ENCODE measurements at places on chromosomes 4 and X. TPM values are rescaled to one million over a fixed set of nuclear protein-coding genes. Genes with fewer than 3 reads are reported as not detected.

SOWAHB gene
- total RNA-seq: not detected

SHISA3 gene
- 0.80 TPM for total RNA-seq

SPANXA1 gene
- not detected for total RNA-seq

DNA sequence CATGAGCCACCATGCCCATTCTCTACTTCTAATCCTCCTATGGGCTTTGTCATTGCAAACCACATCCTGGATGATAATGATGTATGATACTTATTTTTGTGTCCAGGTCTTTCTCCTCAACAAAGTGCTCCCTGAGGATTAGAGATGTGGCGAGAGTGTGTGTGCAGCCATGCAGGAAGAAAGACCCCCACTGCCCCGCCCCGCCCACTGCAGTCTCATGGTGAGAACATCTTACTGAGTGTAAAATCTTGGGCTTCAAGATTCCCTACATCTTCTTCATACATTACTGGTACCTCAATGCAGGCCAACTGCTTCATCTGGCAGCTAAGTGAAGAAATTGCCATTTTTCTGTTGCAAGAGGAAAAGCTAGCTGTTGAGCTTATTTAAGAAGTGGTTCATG, 25.9 kb upstream of the MAP3K15 start:
- DNase-seq: no peak

DNA sequence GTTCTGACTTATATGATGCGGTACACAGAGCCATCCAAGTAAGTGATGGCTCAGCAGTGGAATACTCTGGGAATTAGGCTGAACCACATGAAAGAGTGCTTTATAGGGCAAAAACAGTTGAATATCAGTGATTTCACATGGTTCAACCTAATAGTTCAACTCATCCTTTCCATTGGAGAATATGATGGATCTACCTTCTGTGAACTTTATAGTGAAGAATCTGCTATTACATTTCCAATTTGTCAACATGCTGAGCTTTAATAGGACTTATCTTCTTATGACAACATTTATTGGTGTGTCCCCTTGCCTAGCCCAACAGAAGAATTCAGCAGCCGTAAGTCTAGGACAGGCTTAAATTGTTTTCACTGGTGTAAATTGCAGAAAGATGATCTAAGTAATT, 15.4 kb upstream of the AFP start:
- DNase-seq: no peak

DNA sequence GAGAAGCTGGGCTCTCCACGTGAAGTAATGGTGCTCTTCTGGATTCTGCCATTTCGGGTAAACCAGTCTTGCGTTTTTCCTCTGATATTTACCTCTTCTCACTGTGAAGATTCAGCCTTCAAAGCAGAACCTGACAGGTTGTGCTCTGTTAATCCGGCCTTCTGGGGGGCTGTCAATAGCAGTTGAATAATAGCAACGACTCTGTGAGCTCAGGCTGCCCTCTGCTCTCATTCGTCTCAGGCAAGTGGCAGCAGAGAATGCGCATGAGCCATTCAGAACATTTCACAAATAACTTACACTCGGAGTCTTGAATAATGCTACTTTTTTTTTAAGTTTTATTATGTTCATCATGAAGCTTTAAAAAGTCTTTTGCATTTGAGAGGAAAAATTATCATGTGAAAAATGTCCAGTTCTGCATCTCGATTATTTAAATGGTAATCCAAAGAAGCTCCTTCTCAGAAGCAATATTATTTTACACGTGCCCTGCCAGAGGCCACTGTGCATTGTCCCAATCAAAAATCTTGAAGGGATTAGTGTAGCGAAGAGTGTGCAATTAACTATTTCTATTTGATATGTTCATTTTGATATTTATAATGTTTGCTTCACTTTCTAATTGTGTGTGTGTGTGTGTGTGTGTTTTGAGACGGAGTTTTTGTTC, 354.2 kb upstream of the FAT1 start:
- no peak for DNase-seq

DNA sequence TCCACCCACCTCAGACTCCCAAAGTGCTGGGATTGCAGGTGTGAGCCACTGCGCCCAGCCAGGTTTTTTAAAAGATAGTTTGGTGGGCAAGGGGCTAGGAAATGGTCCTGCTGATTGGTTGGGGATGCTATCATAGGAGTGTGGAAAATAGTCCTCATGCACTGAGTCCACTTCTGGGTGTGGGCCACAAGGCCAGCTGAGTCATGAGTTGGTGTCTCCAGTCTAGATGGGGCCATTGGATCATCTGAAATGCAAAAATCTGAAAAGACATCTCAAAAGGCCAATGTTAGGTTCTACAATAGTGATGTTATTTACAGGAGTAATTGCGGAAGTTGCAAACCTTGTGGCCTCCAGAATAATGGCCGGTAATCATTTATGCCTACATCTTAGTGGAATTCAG, 221.1 kb downstream of the ZNF674 start:
- no peak for DNase-seq

GRCh38 chrX:14872355-14872754, 514 bp downstream of the FANCB start:
- no peak for DNase-seq

DNA sequence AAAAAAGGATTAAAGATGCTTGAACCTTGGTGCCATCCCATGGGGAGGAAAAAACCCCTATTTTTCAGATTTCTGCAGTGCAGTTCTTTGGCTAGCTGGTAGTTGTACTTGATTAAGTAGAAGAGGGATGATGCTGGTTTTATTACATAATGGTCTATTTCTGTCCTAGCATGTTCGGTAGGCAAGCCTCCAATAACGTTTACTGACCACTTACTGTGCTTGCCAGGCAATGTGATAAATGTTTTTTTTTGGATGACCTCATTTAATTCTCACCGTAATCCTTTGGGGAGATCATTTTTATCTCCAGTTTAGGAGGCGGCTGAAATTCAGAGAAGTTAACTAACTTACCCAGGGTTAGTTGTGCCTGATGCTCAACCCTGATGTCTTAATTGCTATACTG, 92.1 kb upstream of the RPA4 start:
- no peak for DNase-seq

DNA sequence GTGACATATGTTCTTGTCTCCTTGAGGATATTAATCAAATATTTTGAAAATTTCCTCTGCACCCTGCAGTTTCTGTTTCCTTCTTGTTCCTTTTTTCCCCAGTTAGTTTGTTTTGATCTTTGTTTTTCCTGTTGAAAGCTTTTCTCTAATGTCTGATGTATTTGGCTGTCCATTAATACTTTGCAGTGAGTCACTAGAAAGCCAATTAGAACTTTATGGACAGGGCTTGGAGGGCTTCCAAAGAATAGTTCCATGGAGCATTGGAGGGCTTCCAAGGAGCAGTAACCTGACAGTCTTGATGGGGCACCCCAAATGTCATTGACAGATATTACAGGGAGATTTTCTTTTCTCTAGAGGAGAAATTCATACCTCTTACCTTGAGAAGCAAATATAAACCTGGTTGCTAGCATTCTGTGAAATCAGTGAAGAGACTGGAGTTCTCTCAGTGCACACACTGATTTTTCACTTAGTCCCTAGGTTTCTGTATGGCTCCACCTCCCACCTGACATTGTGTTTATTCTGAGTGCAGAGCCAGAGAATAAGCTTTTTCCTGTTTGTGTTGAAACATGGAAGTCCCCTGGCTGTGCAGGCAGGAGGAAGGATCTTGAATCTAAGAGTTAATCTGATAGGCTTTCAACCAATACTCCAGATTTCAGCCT, 26.5 kb downstream of the SPARCL1 start:
- DNase-seq: no peak

- DNase-seq: no peak
These were observed 59.3 kb downstream of the AMMECR1 start for GRCh38 chrX:110258552-110258951.

DNA sequence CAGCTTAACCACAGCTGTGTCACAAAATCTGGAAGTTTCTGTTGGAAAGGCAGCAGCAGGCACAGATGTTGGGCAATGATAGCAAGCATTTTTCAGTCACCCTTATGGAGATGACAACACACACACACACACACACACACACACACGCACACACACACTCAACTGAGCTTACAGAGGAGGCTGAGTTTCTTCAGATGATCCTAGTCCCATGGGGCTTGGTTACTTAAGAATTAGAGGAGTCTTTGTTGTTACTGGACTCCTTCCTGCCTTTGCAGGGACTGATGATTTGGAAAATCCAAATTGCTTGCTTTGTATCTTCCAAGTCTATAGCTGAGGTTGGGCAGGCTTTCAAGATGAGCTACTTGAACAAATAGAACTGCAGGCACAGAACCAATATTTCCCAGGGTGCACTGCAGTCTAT, 740.1 kb upstream of the PITX2 start:
- DNase-seq: no peak

- DNase-seq: peak; percentile 7
These were observed 5.6 kb upstream of the CT47C1 start for GRCh38 chrX:119067023-119067739.

DNA sequence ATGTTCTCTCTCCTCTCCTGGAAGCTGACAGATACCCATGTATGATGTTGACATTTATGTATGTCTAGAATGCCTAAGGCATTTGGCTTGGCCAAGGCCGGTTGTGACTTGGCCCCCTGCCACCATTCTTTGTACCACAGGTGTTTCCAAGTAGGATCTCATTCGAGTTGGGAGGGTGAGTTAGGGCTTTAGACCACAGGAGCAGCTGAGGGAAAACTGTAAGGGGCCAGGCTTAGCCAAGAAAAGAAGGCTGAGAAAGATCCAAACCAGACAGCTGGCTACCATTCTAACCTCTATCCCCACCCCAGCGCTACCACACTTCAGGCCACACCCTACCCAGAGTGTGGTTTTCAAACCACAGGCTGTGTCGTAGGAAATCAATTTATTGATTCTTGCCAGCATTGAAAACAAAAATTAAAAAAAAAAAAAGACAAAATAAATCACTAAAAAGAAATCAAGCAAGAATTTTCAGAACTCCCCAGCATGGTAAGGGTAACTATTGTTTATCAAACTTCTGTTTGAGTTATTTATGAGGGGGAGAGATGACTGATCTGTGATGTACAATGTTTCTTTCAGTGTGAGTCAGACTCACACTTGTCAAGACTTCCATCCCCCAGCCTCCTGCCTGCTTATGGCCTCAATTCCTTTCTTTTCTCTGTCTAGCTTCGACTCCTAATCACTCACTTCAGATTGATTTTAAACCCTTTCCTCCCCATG, 9.9 kb downstream of the TMSB4X start:
- DNase-seq: peak; percentile 56

GRCh38 chr4:23737571-23737970, 152.3 kb downstream of the PPARGC1A start:
- DNase-seq: no peak

DNA sequence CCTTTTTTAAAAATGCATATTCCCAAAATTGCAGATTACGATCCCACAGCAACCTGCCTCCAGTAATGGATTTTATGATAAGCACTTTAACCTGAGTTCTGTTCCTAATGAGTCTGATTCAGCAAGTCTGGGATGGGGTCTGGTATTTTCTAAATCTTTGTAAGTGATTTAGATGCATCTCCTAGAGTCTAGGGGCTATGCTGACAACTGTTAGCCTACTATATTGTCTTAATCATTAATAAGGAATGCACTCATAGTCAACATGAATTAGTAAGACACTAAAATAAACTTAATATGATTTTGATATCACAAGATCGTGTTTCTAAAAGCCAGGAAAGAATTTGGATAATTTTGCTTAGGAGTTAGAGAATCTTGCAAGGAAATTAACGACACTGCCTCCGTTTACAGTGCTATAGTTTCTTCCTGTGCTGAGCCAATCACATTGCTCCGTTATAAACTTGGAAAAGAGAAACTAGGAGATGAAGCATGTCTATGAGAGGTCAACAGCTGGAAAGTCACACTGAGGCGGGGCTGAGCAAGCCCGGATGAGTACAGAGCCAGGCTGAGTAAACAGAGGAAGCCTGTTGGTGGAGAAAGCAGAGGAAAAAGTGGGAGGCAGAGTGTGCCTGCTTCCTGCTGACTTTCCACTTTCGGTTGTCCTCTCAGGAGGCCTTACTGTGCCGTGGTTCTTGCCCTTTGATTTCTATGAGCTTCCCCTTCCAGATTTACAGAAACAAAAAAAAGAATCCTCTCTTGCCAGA, 5.4 kb downstream of the SCARB2 start:
- no peak for DNase-seq

- no peak for DNase-seq
These were observed 31.6 kb downstream of the ADH7 start for GRCh38 chr4:99403380-99404184.
